ENCODE measurements at places on chromosomes 3 and 15.

DNA sequence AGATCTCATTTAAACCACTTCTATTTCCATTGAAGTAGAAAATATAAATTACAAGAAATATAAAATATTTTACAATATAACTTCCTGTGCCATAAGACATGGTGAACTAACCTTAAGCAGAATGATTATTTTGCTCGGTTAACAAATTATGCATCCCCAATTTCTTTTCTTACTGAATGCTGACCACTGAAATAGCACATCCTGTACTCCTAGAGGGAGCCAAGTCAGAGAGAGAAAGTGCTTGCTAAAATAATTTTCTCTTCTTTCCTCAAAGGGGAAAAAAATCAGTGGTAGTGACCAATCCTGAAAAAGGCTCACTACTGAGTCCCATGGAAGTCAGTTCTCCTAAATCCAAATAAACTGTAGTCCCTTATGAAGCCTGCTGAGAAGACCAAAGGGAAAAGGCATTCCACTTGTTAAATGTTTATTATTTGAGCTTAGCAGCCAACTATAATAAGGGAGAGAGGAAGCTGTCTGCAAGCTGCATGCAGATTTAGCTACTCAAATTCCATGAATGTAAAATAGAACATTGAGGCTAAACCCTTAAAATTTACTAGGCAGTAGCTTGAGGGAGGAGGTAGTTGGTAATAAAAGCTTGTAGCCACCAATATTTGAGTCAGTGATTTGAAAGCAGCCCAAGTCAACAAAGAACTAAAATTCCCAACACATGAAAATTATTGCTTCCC, 33.1 kb downstream of the CEP152 start:
- no peak for DNase-seq

GRCh38 chr3:103083848-103084631, 649.2 kb downstream of the ZPLD1 start:
- DNase-seq: no peak

DNA sequence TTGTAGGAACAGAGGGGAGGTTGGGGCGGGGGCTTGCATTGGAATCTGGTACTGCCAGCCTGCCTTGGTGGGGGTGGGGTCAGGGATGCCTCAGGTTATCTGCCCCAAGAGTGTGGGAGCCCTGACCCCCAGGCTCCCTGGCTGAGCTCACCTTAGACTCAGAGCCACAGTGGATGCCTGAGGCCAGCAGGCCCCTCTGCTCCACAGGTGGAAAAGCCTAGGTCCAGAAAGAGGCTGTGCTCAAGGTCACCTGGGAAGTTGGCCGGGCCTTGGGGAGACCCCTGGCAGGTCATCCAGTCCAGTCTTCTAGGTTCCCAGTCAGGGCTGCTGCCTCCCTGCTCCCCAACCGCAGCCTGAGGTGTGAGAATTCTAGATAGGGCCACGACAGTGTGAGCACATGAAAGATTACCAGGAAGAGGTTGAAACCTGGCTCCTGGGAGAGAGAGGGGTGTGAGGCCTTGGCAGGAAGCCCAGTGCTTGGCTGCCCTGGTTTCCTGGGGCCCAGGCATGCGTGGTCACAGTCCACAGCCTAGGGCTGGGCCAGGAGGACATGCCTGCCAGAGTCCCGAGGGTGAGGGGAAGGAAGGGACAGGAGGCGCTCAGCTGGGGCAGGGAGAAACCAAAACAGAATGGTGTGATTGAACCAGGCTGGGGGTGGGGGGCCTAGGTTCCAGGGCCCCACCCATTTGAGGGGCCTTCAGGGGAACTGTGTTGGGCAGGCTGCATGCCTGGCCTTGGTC, 4.9 kb downstream of the HDAC11 start:
- DNase-seq: no peak

- DNase-seq: no peak
Observed at GRCh38 chr3:76859596-76859995, 180.3 kb upstream of the ROBO2 start.

DNA sequence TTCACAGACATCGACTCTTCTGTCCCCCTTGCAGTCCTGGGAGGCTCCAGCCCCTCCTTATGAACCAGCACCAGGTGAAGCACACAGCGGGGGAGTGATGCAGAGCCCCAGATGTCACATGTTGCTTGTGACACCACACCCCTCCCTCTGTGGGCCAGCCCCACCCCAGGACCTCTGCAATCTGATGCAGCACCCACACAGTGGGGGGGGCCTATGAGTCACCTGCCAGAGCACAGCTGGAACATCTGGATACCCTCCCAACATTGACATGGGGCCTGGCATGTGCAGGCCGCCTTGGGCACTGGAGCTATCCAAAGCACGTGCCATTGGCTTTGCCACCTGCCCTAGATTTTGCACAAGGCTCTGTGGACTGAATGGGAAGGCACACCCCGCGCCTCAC, 70.5 kb downstream of the FEM1B start:
- DNase-seq: no peak

DNA sequence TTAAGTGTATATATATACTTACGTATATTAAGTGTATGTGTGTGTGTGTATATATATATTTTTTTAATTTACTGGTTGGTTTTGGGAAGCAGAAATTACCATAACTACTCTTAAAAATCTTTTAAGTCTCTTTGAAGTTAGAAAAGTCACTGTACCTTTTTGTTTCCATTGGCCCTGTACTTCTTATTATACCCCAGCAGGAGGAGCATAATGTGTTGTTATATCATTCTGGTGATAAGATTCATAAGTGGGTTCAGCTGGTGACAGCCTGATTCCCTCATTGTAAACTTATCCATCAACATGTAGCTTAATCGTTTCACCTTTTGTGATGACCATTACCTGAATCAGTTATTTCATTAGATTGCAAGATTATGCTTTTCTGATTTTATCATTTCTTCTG, 30.8 kb downstream of the MLH1 start:
- no peak for DNase-seq

- no peak for DNase-seq
Observed at GRCh38 chr3:85244519-85244918, 285.7 kb downstream of the CADM2 start.
